BE2C (cell line): ENCODE measurements at places on chromosomes 1 and 21.
A peak's percentile ranks its signal among the peaks of the same experiment; 100 is the strongest.

DNA sequence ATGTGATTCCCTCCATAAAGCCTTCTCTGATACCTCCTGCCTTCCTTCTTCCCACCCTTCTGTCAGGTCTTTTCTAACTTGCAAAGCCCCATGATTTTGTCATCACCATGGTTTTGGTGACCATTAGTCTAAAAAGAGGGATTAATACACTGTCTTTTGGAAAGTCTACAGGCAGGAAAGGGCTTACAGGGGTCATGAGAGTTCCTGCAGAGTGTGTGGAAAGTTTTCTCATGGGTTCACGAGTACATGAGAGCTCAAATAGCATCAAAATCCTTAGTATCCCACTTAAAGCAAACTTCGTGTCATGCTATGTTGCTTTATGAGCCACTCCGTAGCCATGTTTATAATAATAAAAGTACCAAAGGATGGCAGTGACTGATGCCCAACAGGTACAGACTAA is 86.6 kb upstream of the BMP8A start:
- no peak for DNase-seq

GRCh38 chr21:42641311-42642218 is 11.9 kb upstream of the PDE9A start:
- DNase-seq: no peak

DNA sequence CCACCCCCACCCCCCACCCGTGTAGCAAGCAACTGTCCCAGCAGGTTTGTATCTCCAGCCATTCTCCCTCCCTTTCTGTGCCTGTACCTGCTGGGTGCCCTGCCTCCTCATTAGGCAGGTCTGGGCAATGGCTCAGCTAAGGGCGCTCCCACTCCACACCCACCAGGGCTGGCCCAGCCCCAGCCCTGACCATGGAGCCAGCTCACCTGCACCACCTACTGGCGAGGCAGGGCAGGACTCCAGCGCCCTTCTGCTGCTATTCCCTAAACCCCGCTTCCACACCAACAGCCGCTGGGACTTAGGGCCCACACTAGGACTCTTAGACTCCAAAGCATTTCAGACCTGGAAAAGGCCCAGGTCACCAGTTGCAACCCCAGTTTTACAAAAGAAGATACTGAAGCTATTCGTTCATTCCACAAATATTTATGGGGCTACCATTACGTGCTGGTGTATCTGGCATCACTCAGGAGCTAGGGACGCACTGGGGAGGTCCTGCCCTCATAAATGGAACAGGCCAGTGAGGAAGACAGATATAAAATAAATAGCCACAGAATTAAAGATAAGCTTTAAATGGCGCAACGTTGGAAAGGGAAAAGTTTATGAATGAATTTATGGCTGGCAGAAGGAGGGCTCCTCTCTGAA is 24.0 kb downstream of the PGLYRP3 start:
- DNase-seq: peak; percentile 42

GRCh38 chr1:248618878-248619277 is 16.0 kb downstream of the OR2T11 start:
- peak; percentile 75 for DNase-seq

GRCh38 chr1:155008015-155008941 is 5.7 kb downstream of the ZBTB7B start:
- no peak for DNase-seq

- DNase-seq: no peak
Observed at GRCh38 chr21:44471996-44472395, 16.7 kb downstream of the LRRC3 start.

GRCh38 chr1:234647758-234648157 is 37.8 kb upstream of the IRF2BP2 start:
- DNase-seq: no peak

- DNase-seq: no peak
Observed at GRCh38 chr1:26064553-26064952, 2.9 kb downstream of the TRIM63 start.

DNA sequence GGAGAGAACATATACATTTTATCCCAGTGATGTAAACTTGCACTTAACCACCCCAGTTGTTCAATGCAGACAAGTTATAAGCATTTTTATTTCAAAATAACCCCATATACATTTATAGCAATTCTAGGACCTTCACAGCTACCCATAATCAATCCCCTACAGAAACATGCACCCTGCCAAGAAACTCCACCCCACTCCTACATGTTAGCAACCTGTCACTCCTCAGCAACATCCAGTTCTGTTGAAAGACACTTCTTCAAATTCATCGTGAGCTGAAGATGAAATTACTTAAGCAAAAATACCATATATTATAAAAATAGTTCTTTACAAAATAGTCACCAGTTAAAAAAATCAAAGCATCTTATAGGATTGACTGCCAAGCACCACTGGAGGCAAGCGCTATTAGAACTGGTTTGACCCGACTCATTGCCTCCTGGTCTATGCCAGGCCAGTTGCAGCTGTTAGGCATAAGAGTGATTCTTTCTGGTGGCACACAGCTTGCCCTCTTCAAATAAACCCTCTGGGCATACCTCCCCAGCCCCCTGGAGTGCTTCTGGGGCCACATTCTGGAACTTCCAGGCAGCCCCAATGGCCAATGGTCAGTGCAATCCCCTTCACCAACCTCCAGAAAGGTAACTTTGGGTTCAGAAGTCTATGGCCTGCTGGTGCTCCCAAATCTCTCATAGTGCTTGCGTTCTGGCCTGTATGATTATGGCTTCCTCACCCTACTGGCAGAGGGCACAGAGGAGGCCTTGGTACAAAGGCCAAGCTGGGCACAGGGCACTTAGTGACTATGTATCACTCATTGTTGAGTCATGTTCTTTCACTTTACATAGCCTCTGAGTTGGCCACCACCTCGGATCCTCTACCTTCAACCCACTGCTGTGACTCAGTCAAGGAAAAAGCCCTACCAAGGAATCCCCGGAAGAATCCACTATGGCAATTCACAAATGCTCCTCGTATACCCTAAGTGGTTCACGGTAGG is 72.2 kb upstream of the RALGPS2 start:
- no peak for DNase-seq

DNA sequence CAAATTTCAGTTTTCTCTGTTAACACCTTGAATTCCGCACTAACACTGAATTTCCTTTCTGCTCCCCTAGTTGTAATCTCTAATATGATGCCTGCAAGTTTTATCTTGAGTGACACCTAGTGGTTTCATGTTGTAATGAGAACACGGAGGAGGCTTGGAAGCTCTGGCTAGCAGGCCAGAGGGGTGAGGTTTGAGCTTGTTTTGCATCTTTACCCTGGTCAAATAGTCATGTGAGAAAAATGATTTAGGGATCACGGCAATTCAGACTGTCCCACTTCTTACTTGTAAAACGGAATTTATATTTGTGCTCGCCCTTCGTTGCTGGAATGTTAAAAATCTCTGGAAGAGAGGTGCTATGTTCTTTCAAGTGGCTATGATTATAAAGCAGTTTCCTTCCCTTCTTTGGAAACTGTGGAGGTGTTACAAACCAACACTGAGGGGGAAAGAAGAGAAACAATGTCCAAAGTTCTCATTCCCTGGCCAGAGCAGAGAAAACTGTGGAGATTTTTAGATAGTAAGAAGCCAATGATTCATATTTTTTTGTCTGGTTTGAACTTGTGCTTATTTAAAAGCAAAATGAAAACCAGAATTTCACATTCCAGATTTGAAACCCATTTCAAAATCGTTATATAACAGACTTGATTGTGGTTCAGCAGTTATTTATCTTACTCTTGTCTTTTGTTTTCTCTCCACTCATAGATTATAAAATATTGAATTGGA is 5.3 kb upstream of the MROH9 start:
- peak; percentile 7 for DNase-seq

DNA sequence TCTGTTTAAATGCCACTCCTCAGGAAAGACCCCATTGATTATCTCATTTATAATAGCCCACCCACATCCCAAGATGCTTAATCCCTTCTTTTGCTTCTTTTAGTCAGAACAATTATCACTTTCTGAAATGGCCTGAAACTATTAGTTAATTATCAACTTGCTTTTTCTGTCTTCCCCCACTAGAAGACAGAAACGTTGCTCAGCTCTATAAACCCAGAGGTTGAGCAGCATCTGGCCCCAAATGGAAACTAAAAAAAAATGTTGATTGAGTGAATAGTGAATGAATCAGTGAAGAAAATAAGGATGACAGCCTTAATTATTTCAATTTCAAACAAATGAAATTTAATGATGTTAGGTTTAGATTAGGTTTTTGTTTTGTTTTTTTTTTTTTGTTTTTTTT is 38.2 kb upstream of the PIGC start:
- DNase-seq: no peak
